ENCODE measurements at places on chromosomes 2 and 18.

GRCh38 chr2:217740756-217741155 lies 262.0 kb downstream of the TNS1 start:
- DNase-seq = no peak

DNA sequence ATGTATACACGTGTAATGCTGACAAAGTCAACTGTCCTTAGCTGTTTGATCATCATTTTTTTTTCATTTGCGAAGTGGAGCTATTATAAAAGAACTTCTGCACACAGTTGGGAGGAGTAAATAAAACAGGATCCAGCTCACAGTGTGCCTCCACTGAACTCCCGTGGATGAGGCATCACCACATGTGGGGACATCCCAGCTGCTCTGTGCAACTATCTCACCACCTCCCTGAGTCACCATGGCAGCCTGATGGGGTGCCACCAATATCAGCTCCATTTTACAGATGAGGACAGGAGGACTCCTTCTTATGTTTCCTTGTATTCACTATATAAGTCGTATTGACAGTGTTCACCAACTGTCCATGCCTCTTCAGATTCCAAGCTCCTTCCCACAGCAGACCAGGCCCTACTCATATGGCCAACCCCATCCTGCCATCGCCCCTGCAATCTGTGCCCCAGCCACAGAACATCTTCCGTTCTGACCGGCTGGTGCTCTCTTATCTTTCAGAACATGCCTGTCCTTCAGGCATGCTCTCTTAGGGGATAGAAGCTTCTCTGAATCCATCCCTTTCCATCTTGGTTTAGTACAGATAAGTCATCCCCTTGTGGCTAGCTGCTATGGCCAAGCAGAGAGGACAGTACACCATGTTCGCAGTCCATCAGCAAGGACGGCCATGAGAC lies 288.1 kb downstream of the RNF144A start:
- no peak for DNase-seq

GRCh38 chr2:19059076-19059475 lies 299.3 kb downstream of the OSR1 start:
- DNase-seq = no peak

GRCh38 chr2:191636235-191636543 lies 41.7 kb upstream of the NABP1 start:
- DNase-seq = no peak

- no peak for DNase-seq
Observed at GRCh38 chr2:181828122-181828705, 63.3 kb upstream of the ITPRID2 start.

- DNase-seq = no peak
Observed at GRCh38 chr18:68060871-68061270, 544.4 kb upstream of the DSEL start.

DNA sequence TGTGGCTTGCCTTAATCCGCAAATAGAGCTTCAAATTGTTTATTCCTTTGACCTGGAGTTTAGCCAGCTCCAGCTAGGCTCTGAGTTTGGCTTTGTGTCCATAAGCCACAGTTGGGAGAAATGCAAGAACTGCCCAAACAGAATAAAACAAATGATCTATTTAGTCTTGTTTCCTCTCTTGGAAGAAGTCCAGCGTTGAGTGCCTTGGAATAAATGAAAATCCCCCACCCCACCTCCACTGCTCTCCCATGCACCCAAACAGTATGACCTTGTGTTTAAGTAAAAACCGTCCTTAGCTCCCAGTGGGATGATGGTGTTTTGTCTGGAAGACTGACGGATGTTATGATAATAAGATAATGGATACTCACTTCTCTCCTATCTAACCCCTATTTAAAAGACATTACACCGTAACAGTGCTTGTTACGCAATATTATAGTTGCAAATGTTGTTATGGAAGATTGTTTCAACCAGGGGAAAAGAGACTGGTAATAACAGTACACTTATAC lies 3.2 kb upstream of the SERPINE2 start:
- peak; percentile 46 for DNase-seq

DNA sequence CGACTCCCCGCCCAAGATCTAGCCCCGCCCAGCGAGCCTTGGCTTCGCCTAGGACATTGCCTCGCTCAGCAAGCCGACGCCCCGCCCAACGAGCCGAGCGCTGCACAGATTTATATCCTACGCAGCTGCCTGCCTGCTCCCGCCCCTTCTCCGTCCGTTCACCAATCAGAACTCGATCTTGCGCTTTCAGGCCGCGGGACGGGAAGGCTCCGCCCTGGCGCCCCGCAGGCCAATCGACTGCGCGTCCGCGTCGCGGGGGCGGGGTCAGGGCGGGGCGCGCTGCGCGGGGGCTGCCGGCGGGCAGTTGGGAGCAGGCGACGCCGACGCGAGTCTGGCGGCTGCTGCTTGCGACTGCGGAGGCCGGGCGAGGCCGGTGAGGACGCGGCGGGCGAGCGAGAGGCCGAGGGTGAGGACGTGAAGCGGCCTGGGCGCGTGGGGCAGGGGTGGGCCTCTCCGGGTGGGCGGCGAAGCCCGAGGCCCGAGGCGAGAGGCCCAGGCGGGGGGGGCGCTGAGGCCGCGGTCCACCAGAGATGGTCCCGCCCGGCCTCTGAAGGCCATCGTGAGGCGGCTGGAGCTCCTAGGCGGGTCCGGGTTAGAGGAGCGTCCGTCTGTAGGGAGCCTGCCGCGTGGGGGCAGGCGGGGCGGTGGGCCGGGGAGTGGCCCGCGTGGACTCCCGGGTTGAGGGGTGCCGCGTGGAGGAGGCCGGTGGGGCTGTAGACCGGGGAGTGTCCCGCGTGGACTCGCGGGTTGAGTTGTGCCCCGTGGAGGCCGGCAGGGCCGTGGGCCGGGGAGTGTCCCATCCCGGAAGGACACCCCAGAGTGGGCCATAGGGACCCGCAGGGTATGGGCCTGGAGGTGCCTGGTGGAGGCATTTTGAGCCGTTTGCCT lies at the start of gene FARP2:
TSS of gene FARP2 (plus strand) at position 303 of the 888 bp plus-strand sequence. CDS start 16,823 bp downstream, outside the sequence.
- DNase-seq = peak; percentile 97

DNA sequence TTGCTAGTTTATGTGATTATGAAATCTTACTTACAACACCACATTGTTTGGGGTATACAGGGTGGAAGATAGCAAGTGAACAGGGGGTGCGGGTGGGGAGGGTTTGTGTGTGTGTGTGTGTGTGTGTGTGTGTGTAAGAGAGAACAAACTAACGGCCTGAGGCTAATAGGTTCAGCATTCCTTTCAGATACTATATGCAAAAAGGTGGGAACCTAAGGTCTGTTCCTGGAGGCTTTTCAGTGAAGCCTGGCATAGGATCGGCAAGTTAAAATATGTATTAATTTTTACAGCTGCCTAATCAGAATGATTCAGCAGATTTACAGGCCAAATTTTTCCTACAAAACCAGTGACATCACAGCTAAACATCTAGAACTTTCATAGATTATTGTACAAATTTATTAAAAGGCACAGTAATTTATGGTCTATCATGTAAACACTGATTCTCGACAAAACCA lies 7.6 kb upstream of the SPDYA start:
- DNase-seq = no peak

GRCh38 chr18:13431886-13432285 lies 213.3 kb downstream of the LDLRAD4 start:
- no peak for DNase-seq

- DNase-seq = no peak
Observed at GRCh38 chr2:217168496-217168895, 308.6 kb upstream of the TNP1 start.

- DNase-seq = no peak
Observed at GRCh38 chr2:69057660-69058059, 44.7 kb downstream of the ANTXR1 start.

DNA sequence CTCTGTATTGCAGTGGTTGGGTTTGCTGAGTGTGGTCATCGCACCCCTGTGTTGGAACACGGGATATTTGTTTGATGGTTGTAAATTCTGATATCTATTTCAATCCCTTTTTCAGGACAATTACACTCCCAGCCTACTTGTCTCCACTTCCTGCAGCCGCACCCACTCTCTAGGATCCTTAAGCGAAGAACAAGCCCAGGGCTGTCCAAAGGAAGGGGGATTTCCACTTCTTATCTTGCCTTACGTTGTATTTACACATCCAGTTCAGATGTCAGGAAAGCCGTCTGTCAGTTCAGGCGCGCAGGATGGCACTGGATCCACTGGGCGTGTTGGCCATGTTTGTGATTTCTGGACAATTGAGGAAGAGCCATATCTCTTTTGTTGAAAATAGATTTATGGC lies 834.5 kb upstream of the SALL3 start:
- DNase-seq = no peak
